CD4-positive, alpha-beta T cell treated with Interferon alpha-2 for 1 hour (primary cell): ENCODE measurements at places on chromosomes 5 and 9.

- no peak for DNase-seq
Measured at GRCh38 chr5:1781726-1782384, 17.8 kb downstream of the MRPL36 start.

DNA sequence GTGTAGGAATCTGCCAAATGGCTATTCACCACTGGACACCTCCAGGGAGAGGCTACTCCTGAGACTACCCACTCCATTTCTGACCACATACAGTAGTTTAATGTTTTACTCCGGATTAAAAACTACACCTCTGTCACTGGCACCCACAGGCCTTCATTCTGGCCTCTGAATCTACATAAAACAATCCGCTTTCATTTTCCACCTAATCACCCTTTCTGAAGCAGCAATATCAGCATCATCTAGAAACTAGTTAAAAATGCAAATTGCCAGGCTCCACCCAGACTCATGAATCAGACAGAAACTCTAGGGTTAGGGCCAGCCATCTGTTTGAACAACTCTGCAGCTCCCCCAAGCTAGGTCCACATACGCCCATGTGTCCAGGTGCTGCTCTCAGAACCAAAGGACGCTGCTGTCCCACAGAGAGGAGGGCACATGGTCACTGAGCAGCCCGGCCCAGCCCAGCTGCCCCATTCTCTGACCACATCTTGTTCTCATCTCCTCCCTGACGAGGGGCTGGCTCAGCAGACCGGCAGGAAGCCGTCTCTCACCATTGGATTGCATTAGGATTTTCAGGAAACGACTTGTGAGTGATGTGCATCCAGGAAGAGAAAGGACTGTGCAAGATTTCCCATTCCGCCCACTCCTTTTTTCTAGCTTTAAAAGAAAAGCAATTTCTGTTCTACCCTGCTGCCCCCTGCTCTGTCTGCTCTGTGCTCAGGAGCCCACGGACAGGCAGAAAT lies 34.7 kb downstream of the ADAM19 start:
- DNase-seq: peak; percentile 33

GRCh38 chr5:157486221-157486681 lies 26.2 kb downstream of the NIPAL4 start:
- DNase-seq: peak; percentile 12

DNA sequence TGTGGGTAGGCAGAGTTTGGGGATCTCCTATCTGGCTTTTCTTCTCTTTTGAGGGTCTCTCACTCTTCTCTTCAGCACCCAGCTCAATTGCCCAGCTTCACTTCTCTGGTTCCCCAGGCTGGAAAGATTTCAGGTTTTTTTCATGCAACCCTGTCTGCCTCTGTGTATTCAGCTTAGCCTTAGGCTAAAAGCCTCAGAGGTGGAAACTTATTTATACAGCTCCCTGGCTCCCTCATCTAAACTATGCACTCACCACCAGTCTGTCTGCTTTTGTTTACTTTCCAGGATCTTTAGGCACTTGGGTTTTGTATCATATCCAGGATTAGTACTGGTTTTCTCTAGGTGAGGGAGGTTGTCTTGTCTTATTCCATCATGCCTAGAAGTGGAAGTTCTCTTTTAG lies 540.2 kb upstream of the TRPC7 start:
- DNase-seq: no peak

DNA sequence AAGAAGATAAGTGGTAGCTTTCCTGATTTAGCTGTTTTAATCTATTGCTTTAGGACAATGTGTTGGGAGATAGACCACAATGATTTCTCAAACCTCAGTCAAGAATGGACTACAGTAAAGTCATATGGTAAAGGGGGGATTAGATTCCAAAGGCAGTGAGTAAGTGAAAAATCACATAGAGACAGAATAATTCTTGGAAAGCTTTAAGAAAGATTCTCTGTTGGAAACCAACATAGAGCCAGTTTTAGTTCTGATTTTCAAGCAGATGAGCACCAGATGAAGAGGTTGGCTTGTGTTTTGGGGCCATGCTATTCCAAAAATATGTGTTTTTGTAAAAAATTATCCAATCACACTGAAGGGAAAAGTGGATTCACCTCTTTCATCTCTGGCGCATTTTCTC lies 256.8 kb upstream of the RPS23 start:
- DNase-seq: no peak

- no peak for DNase-seq
Measured at GRCh38 chr5:141760193-141760592, 78.2 kb upstream of the ARAP3 start.

- no peak for DNase-seq
Measured at GRCh38 chr5:8949908-8950307, 596.0 kb downstream of the SEMA5A start.

- no peak for DNase-seq
Measured at GRCh38 chr9:121424024-121424432, 54.0 kb upstream of the STOM start.

GRCh38 chr9:396396-396795 lies 181.7 kb downstream of the DOCK8 start:
- DNase-seq: no peak
